ENCODE measurements at places on chromosomes 16 and 17.

DNA sequence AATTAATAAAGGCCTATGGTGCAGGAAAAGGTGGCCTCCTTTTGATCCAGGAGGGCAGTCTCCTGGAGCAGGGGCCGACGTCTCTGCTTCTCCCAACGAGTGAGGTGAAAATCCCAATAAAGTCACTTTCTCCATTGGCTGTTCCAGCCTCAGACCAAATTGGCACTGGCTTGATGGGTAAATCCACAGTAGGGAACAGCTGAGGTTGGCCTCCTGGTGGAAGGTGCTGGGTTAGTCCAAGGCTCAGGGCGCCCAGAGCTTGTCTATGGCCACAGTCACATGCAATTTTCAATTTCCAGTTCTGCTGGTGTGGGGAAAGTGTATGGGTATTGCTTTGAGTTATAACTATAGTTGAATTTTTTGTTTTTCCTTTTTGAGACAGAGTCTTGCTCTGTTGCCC is 79.0 kb downstream of the NETO2 start:
- DNase-seq: no peak

DNA sequence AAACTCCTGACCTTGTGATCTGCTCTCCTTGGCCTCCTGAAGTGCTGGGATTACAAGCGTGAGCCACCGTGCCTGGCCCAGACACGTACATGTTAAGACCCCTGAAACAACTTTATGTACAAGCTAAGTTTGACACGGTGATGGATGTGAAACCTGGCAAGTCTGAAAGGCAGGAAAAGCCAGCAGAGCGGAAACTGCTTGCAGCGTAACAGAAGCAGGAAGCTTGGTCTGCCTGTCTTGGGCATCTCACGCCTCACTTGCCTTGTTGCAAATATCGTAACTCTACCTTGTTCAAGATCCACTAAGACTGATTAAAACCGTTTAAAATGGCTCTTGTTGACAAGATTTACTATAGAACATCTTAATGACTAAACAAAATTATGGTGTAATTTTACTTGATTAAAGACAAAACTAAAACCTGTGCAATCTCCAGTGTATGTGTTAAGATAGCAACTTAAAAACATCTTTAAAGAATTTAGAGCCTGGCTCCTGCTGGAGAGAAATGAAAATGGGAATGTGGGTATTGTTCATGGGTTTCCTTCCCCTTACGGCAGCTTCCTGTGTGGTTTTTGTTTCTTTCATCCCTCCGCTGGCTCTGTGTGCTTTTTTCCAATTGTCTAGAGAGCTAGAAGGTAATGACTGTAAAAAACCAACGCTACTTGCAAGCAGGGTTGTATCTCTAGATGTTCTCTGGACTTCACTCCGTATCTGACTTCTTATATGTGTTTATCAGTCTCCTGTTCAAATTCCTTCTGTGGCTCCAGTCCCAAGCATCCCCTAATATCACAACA is 477.6 kb downstream of the XYLT1 start:
- no peak for DNase-seq

GRCh38 chr16:14405611-14406537 is 224.2 kb downstream of the PARN start:
- peak; percentile 32 for DNase-seq

GRCh38 chr16:73057291-73058210 is 9.6 kb upstream of the ZFHX3 start:
- peak; percentile 63 for DNase-seq

GRCh38 chr17:13228225-13228624 is 210.4 kb upstream of the ELAC2 start:
- no peak for DNase-seq

- DNase-seq: no peak
These were observed 4.9 kb upstream of the CDH1 start for GRCh38 chr16:68732042-68732680.

DNA sequence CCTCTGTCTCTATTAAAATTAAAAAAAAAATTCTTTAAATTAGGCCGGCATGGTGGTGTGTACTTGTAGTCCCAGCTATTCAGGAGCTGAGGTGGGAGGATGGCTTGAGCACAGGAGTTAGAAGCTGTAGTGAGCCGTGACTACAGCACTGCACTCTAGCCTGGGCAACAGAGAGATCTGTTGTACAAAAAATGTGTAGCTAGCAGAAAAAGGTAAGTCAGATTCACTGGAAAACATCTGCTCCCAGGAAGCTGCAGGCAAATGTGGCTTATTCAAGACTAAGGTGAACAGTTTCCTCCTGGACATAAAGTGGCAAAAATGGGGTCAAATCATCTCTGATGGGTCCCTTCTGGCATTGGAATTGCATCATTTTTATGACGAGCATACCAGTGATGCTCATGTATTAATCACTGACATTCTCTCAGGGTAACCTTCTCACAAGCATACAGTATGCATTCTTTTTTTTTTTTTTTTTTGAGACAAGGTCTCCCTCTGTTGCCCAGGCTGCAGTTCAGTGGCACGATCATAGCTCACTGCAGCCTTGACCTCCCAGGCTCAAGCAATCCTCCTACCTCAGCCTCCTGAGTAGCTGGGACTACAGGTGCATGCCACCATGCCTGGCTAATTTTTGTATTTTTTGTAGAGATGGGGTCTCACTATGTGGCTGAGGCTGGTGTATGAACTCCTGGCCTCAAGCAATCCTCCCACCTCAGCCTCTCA is 48.7 kb downstream of the CPPED1 start:
- DNase-seq: no peak

- no peak for DNase-seq
These were observed 84.0 kb upstream of the NOL11 start for GRCh38 chr17:67633751-67634211.

- DNase-seq: no peak
These were observed 112.2 kb downstream of the VPS53 start for GRCh38 chr17:602436-602835.

GRCh38 chr16:81720973-81721906 is 57.9 kb upstream of the PLCG2 start:
- no peak for DNase-seq

- no peak for DNase-seq
These were observed 70.5 kb downstream of the GAS7 start for GRCh38 chr17:10127819-10128425.

DNA sequence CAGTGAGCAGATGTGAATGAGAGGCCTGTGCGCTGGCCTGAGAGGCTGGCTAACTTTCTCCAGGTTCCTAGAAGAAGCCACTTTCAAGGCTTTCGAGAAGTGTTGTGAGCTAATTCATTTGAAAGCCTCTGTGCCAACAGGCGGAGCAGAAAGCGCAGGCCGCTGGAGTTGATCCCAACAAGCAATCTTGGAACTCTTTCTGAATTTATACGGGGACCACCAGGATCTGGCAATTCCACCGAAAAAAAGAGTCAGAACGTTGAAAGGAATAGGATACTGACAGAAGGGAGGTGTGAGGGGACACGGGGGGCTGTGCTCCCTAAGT is 71.3 kb upstream of the METRNL start:
- DNase-seq: no peak

DNA sequence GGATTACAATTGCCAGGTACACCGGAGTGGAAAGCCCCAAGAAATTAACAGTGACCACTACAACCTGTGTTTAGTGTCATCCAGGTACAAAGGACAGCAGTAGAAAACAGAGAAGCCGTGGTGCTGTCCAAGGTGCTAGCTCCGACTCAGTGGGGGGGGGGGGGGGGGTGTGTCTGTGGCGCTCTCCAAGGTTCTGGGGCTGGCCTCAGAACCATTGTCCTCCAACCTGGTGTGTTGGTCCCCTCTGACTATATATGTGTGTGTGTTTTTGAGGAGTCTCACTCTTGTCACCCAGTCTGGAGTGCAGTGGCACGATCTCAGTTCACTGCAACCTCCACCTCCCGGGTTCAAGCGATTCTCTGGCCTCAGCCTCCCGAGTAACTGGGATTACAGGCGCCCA is 5.8 kb upstream of the ZNF23 start:
- DNase-seq: no peak

GRCh38 chr17:47674499-47674898 is 19.5 kb upstream of the TBKBP1 start:
- no peak for DNase-seq

DNA sequence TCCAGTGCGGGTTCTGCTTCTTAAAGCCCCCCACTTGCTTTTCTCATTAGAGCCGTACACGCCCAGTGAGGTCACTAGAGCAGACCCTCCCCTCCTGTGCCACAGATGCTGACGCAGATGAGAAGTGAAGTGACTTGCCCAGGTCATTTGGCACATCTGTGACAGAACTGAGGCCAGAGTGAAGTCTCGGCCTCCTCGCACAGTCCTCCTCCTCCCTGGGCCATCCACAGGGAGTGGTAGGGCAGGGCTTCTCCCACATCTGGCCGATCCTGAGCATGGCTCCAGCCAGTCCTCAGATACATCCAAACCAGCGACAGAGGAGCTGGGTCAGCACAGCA is 15.3 kb upstream of the TBX2 start:
- no peak for DNase-seq

- no peak for DNase-seq
These were observed 114.5 kb downstream of the BANP start for GRCh38 chr16:88065747-88066142.

DNA sequence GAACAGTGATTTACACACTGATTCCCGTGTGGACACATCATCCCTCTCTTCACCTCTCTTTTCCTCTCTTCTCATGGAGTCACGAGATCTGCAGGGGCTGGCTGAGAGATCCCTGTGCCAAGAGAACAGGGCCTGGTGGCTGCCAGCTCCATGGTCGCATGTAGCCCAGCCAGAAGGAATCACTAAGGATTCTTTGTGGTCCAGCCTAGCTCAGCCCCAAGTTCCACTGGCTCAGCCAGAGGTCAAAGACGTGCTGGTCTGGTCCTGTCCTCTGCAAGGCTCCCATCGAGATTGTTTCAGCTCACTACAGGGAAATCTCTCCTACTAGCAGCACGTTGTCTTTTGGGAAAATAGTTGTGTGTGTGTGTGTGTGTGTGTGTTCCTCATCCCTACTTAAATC is 66.4 kb downstream of the NDEL1 start:
- no peak for DNase-seq

DNA sequence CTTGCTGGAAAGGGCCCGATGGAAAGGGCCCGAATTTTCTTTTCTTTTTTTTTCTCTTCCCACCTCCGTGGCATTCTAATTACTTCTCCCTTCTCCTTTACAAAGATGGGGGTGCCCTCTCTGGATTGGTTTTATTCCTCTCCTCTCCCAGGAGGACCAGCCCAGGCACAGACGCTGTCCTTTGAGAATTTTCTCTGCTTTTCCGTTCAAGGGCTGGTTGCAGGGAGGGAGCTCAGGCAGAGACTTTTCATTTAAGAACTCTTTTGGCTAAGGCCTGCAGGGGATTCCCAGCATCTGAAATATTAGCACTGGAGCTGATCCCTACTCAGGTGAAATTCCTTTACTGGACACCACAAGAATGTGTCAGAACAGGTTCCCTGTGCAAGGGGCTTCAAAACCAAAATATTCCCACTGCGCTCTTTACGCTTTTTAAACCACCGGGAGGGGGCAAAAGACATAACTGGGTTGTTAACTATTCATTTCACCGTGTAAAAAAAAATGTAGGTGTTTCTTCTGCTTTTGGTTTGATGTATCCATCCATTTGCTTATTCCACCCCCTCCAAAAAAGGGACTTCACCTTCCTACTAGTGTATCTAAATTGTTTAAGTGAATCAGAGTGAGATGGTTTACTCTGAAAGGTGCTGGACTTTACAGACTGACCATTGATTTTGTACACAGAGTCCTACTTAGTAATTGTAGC is 1.4 kb downstream of the NFAT5 start:
- DNase-seq: no peak

GRCh38 chr17:18069101-18069500 is 18.6 kb upstream of the DRG2 start:
- DNase-seq: no peak

DNA sequence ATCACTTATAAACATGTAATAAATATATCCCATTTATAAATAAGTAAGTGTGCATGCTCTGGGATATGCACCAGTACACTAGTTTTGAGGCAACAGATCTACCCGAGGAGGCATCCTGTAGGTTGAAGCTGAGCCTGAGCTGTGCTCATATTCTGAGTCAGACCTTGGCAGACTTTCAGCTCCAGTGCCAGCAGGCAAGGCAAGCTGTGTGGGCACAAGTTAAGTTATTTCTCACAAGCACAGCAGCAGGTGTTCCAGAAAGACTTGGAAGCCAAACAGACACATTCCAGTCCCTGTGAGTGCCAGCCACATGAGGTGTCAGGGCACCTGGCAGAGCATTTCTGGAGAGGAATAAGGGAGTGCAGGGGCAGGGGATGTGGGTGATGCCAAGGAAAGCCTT is 1.3 kb upstream of the CLEC19A start:
- no peak for DNase-seq

DNA sequence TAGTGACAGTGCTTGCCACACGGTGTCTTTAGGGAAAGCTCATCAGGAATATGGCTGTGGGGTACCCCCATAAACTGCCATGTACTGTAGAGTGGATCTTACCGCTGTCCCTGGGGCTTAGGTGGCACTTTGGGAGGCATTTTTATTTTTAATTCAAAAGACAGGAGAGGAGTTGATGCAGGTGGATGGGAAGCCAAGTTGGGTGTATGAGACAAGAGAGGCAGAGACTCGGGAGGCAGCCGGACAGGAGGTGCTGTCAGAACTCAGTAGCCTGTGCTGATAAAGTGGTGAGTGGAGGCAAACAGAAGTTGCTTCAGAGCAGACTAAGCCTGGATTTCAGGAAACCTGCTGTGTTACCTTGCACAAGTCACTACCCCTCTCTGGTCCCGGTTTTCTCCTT is 185.9 kb downstream of the TMEM132E start:
- DNase-seq: no peak

- DNase-seq: no peak
These were observed 85.6 kb downstream of the WNT3 start for GRCh38 chr17:46732754-46733398.

DNA sequence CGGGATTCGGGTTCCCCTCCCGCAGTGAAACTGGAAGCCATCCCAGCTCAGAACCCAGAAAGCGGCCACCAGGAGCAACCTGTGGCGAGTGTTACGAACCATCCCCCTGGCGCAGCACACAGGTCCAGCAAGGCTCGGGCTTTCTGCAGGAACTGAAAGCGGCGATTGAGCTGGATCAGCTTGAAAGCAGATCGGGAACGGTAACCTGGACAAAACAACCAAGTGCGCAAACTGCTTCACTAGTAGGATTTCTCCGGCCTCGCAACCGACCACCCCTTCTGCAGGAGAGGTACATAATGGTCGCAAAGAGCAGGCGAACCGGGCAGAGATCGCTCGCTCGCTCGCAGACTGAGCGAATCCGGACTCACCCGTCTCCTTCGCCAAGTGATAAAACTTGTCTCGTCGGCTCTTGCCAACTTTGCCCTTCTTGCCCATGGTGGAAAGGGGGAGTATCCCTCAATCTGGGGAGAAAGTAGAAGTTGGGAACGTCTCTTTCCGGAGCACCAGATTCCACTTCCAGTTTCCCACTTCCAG is 696 bp upstream of the PSMC5 start:
- no peak for DNase-seq
